ENCODE measurements at places on chromosomes 4 and X.

DNA sequence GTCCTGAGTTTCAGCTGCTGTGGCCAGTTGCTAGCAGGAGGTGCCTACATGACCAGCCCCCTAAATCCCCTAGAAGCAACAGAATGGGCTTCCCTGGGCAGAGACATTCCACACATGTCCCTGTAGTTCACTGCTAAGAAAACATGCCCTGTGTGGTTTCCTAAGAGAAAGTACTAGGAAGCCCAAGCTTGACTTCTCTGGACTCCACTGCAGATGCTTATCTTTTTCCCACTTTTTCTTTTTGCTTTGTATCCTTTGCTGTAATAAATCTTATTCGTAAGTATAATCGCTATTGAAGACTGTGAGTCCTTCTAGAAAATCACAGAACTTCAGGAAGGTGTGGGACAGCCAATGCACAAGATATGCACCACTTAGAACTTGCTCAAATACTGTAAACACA lies 15.6 kb downstream of the RPGR start:
- DNase-seq: no peak

DNA sequence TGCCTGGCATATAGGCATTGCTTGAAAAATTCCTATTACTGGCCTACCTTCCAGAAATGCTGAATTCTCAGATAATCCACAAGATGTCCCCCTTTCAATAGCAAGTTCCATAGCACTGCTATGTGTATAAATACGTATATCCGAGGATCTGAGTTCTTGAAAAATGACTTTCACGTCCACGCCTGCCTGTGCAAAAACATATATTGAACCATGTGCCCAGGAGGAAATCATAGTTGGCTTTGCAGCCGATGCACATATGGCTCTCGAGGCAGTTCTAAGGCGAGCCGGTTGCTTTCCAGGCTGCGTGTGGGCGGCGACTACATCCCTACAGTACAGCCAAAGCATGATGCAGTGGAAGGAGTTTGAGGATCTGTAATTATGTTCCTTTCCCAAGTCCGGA lies 55.4 kb upstream of the ESX1 start:
- DNase-seq: no peak

GRCh38 chrX:44842550-44843317 lies 1.1 kb upstream of the DUSP21 start:
- no peak for DNase-seq

DNA sequence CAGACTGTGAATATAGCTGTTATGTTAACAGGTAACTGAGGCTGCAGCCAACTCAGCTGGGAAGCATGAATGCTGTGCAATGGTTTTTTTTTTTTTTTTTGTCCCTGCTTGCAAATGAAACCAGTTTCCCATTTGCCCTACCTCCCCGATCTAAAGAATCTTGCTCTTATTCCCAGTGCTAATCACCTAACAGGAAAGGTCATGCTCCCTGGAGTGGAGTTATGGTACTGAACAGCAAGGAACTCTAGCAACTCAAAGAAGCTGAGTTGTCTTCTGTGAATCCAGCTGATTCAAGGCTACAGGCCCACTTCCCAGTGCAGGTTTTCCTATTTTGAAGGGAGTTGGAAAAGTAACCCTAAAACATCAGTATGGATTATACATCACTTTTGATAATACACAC lies 52.1 kb downstream of the HTR2C start:
- DNase-seq: no peak

DNA sequence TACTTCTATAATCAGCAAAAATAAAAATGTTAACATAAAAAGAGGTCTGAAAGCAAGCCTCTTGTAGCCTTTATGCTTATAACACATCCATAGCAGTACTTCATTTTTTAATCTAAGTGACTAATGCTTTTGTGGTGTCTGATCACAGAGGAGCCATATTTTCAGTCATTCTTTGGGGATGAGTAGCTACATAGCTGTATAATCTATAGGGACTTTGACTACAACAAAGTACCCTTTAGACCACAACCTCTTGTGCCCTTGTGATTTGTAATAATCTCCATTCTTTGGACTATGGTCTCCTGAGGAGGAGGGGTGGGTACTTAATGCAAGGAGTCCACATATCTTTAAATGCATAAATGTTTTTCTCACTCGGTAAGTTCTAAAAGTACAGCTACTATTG lies 9.6 kb downstream of the DRP2 start:
- DNase-seq: no peak

GRCh38 chr4:129384974-129385373 lies 289.0 kb downstream of the C4orf33 start:
- DNase-seq: no peak

All from suppressor macrophage treated with lipopolysaccharide for 4 hours (primary cell).